NCI-H345 (cell line): ENCODE measurements at places on chromosomes 11 and 22.

DNA sequence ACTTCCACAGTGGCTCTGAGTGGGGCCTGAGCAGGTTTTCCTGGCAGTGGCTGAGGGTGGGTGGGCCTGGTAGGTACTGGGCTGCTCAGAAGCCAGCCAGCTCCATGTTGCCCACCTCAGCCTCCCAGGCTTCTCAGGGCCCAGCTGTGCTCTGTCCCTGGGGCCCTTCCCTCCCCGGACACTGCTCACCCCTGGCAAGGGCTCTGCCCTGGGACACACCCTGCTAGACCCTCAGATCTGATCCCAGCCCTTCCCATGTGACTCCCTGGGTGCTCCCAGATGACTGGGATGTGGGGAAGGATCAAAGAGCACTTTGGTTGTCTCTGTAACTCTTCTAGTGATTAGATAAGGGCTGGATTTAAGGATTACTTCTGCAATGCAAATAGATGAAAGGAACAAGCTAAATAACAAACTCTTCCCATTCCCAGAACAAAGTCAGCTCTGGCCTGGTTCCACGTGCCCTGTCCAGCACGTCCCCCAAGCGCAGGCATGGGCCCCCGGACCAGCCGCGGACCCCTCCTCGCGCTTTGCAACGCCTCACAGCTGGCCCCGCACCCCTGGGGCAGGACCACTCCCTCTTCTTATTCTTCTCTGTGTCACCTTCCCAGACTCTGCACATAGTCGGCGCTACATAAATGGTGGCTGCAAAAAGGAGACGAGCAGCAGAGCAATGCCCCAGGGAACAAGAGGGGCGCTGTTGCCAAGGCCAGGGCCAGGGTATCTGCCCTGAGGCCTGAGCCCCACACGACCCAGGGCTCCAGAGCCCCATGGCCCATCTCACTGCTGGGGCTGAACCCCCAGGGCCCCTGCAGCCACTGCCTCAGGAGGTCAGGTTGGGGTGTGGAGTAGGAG, 5.7 kb upstream of the KRTAP5-6 start:
- no peak for DNase-seq

- DNase-seq: no peak
Observed at GRCh38 chr11:15053191-15053685, 20.2 kb upstream of the CALCB start.

DNA sequence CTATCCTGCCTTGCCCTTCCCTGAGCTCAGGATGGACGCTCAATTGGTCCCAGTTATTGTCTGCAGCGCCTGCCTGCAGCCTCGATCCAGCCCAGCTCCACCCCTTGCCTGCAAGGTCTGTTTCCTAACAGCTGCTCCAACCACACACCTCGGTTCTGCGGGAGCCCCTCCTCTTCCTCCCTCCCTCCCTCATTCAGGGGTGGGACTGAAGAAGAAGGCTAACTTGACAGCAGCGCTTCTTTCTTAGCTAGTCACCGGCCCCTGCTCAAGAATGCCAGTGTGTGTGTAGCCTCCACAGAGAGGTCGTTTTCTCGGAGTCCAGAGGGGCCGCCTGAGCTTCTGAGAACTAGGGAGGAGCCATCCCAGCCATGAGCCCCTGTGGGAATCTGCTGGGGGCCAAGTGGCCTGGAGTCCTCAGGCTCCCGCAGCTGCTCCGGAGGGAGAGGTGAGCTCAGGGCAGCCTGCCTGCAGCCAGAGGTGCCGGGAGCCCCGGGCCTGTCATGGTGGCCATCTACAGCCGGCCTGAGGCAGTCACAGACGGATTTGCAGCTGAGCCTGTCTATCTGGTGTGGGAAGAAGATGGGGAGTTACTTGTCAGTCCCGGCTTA, 36.1 kb downstream of the LIMK2 start:
- no peak for DNase-seq

DNA sequence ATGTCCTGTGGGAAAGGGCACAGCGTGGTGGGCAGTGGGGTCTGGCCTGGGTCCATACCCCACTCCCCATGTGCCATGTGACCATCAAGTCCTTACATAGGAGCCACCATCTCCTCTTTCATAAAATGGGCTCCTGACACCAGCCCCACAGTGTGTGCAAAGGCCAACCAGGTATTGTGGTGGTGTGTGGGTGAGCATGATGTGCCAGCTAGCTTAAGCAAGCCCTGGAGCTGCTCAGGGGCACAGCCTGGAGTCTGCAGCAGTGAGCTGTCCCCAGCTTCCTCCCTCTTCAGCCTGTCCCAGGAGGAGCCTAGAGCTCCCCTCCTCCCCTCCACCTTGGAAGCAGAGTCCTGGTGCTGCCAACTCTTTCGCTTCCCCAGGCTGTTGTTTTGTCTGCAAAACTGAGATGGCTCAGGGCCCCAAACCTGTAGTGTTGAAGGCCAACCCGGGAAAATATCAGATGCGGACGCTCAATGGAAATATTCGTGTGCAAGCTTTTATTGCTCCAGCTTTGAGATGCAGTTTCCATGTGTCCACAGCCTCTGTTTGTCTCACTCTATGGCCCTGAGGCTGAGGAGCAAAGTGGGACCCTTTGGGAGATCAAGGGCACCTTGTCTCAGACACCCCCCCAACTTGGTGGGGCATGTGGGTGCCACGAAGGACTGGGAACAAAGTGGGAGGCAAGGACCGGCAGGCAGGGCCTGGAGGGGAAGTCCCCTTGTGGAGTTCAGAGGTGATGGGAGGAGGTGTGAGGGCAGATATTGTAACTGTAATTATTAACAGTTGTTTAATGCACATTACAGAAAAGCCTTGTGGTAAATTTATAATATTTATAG, 92.6 kb downstream of the CTTN start:
- no peak for DNase-seq

DNA sequence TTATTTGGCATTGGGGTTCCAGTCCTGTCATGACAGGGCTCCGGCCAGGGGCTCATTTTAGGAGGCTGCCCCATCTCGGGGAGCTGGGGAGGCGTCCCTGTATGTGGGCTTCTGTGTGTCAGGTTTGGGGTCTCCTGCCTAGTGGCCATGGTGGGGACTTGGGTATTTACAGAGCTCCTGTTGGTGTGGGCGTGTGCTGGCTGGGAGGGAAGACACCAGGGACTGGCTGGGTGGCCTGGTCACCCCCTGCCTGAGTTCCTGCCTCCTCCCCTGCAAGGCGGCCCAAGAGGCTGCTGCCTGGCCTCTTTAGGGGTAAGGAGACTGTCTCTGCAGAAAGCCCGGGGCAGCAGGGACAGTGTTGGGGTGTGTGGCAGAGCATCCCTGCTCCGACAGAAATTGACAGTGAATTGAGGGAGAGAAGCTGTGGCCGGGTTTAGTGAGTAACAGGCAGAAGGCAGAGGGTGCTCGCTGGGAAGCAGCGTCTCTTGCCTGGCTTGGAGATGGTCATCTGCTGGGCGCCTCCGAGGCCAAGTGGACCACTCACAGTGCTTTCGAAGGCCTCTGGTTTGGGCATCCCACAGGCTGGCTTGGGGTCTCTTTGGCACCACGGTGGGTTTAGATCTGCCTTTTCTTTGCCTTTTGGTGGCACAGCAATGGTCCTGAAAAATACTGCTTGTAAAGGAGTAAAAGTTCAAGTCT, 40.3 kb upstream of the GRAMD4 start:
- DNase-seq: no peak

GRCh38 chr22:19904935-19905334, 36.6 kb upstream of the COMT start:
- DNase-seq: no peak

- DNase-seq: no peak
Observed at GRCh38 chr11:119094816-119095065, 6.9 kb downstream of the DPAGT1 start.

DNA sequence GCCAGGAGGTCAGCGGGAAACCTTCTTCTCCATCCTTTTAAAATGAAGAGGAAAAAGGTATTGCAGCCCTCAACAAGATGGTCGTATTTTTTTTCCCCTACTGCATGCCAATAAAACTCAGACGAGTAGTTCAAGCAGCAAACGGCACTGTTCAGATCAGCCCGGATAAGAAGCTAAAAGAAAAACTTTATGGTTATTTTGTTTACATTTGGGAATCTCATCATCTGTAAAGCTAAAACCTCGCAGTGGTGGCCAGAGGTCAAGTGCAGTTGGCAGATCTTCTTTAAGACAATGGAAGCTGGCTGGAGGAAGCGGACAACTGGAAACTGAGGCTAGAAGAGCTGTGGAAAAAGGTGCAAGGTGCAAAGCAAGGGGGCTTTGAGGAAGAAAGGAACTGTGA, 31.0 kb upstream of the CHRM4 start:
- no peak for DNase-seq
